ENCODE measurements at places on chromosomes 13 and 19.

DNA sequence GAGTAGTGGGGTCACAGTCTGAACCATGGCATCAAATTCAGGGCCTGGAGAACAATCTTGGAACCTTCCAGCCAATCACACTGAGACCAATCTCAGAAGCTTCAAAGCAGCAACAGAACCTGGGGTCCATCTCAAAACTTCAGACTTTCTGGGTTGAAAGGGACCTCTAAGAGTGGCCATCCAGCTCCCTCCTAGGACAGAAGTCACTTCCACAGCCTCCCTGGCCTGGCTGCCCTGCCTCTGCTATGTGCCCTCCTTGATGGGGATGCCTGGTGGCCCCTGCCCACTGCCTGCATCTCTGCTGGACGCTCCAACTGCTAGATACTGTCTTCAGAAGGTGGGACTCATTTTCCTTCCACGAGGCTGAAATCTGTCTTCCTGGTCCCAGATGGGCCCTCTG lies 1.8 kb downstream of the TLE2 start:
- no peak for ATAC-seq

DNA sequence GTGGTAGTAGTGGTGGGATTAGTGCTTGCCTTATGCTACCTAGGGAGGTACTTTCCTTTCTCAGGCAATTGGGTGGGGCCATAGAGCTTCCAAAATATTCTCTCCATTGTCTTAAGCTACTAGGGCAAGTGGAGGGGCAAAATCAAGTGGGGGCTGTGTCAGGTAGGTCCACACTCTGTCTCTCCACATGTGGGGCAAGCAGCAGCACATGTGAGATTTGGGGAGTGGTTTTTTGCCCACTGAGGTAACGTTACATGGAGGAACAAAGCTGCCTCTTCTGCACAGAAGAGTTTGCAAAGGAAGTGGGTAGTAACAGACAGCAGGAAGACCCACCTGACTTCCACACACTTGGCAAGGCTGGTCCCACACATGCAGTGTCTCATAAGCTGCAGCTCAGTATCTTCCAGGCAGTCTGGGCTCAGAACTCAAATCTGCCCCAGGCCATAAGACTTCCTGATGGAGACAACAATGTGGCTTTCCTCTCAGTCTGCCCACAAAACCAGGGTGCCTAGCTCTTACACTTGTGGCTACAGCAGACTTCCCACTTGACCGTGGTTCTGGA lies 1581.5 kb upstream of the PCDH20 start:
- ATAC-seq = no peak

DNA sequence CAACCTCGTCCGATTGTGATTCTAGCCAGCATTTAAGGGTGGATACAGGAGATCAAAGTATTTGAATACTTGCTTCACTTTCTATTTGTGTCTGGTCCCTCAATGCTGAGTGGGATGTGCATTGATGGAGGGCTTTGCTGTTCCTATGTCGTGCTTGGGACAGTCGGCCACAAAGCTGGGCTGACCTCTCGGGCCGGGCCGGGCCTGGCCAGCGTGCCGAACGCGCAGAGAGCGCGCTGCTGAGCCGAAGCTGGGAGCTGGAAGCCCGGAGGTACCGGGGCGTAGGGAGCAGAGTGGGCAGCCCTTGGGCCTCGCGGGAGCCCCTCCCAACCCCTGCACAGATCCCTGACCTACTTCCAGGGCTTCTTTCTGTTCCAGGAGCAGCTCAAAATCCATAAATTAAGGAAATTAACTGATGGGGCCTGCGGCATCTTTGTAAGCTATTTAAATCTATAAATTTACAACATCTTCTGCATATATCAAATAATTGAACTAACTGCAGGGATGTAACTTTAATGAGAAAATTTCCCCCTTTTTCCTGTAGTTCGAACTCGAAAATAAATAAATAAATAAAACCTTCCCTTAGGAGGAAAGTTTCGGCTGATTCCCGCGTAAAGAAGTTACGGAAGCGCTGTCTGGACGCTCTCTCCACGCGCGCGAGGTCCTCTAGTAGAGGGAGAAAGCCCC lies 1.8 kb upstream of the KCTD15 start:
- ATAC-seq = no peak

DNA sequence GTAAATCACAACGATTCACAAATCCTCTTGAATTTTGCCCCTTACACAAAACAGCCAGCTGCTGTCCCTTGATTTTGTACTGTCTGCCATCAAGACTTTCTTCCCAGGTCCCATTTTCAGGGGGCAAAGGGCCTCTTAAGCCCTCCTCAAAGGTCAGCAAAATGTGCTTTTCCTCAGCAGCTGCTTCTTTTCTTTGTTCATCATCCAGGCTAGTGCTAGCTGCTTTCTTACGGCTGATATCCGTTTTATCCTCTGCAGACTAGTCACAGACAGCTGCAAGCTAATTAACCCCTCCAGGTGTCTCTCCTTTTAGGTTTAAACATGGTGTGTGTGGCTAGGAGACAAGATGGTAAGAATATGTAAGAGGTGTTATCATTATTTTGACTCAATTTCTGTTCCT lies 90.9 kb downstream of the NALCN start:
- ATAC-seq = no peak

- no peak for ATAC-seq
Observed at GRCh38 chr13:79593641-79594275, 112.8 kb downstream of the NDFIP2 start.

- no peak for ATAC-seq
Observed at GRCh38 chr13:112891477-112892401, 77.3 kb upstream of the MCF2L start.

DNA sequence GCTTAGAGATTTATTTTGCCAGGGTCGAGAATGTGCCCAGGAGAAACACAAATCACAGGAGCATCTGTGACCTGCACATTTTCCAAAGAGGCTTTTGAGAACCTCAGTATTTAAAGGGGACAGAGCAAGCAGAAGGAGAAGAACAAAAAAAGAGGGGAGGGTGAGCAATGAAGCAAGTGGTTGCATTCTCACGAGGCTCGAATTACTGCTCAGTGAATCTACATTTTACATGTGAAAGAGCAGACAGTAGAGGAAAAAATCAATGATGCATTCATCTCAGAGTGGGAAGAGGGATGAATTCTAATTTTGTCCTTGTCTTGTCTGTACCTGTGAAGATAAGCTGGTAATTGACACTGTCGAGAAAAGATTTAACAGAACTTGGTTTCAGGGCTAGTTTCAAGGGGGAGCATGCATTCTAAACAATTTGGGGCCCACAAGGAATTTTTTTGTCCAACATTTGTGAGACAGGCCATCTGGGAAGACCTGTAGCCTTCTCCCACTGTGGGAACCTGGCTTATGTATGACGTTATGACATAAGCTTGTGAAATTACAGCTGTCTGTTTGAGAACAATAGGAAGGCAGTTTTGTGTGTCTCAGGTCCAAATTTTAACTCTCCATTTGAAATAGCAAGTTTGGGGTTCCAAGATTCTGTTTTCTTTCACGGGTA lies 855.1 kb downstream of the SLITRK5 start:
- ATAC-seq = no peak

DNA sequence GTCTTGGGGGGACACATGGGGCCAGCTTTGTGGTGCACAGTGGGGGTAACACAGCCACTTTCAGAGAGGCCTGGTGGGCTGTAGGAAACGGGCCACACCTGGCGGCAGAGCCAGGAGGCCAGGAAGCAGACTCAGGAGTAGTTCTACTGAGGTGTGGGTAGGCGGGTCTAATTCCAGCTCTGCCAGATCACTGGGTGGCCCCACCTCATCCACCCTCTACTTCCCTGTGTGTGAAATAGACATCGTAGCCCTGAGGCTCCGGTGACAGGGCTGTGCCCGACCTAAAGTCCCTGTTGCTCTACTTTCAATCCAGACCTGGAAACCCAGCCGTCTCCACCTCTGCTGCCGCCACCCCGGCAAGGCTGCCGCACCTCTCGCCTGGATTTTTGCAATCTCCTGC lies 4.0 kb downstream of the NKPD1 start:
- no peak for ATAC-seq

DNA sequence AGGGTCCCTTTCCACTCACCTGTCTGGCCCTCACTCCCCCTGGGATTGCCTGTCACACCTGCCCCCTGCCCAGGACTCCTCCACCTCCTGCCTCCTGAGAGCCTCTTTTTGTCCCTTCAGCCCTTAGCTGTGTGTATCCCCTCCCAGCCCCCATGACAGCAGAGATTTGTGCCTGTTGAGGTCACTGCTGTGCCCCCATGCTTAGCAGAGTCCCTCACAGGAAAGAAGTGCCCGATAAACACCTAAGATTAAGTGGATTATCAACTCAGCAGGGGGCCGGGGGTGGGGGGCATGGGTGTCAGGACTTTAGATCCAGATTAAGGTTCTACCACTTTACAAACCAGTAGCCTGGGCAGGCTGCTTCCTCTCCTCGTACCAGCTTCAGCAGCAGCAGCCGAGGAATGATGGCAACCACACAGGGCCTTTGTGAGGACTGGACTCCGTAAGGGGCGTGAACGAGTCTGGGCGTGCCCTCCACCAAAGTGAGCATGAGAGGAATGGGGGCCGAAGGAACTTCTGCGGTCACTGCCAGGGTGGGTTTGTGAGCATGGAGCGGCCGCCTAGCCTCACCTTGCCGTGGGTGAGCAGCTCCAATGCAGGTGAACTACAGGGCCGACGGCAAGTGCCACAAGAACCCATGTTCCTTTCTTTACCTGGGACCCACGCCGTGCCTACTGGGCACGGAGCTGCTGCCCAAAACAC lies 36.1 kb downstream of the ZNF787 start:
- ATAC-seq = no peak

DNA sequence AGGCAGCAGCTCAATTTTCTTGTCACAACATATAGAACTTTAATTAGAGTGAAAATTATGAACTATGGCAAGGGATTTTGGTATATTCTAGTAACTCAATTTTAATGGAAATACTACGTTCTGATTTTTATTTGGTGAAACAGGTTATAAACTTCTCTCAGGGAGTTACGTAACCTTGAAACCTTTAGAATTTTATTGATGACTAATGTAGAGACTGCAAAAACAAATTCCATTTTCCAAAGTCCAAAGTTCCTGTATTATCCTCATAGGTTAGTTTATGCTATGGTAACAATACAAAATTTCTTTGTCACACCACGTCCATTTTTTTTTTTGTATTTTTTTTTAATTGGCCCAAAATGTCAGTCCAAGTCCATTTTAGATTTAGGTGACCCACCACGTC lies 185.7 kb downstream of the KLF5 start:
- no peak for ATAC-seq

DNA sequence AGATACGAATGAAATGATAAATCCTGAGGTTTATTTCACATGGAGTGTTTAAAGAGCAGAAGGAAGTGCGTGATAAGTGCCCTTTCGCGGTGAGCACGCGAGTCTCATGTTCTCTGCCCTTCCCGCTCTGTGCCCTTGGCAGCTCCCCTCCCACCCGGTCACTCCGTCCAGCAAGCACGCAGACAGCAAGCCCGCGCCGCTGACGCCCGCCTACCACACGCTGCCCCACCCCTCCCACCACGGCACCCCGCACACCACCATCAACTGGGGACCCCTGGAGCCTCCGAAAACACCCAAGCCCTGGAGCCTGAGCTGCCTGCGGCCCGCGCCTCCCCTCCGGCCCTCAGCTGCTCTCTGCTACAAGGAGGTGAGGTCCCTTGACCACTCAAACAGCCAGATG lies 37.4 kb upstream of the TEX29 start:
- no peak for ATAC-seq

DNA sequence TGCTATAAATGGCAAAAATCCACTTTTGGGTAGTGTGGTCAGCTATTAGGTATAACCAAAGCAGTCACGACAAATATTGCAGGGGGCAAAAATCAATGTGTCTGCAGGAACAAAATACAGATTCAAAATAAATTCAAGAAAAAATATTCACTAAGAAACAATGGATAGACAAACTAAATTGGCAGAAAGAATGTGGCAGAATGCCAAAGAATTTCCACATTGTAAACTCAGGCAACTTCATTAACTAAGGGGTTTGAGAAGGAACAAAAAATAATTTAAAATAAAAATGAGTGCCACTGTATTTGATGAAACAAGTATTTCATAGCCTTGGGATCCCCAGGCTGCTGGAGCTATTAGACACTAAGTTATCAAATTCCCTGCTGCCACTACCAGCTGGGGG lies 193.1 kb downstream of the VWA8 start:
- ATAC-seq = no peak

GRCh38 chr13:63201493-63201892 lies 1785.8 kb upstream of the PCDH20 start:
- ATAC-seq = no peak

GRCh38 chr13:80239571-80240255 lies 101.2 kb downstream of the SPRY2 start:
- no peak for ATAC-seq

DNA sequence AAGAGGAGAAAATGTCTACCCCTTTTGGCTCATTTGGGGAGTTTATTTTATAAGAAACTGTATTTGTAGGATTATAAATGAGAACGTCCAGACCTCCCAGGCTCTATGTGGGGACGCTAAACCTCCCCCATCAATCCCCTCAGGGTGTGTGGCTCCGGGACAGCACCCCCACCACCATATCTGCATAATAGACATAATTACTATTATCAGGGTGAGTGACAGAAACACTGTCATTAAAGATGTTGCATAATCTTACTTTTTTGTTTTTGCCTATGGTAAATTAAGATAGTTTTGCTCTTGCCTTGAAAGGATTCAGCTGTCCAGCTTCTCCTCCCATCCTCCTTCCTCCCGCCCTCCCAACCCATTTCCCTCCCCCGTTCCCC lies 93.3 kb downstream of the NUFIP1 start:
- ATAC-seq = no peak

- no peak for ATAC-seq
Observed at GRCh38 chr13:26855921-26856320, 95.3 kb upstream of the GPR12 start.

GRCh38 chr13:43284162-43284561 lies 260.8 kb downstream of the DNAJC15 start:
- ATAC-seq = no peak

DNA sequence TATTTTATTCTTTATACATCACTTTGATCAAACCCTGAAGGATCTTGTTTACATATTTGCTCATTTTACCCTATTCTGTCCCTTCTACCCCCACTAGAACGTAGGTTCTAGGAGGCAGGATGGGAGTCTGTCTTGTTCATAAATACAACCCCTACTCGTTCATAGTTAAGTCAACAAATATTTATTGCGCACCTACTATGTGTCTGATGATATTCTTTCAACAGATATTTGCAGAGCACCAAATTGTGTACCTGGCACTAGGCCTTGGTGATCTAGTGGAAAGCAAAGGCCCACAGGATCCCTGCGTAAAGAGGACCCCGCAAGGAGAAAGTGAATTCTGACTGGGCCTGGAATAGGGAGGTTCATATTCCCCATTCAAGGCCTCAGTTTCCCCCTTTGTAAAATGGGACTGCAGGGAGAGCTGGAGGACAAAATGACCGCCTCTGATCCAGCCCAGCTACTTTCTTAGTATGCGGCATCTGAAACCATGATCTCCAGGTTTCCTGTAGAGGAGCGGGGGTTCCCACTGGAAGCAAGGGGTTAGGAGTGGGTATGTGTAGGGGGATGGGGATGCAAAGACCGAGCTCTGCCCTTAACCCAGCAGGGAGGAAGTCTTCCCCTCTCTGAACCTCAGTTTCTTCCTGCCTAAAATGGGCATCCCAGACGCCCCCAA lies 534 bp upstream of the GEMIN7 start:
- ATAC-seq = no peak
